ENCODE measurements at places on chromosomes 2 and 18.

DNA sequence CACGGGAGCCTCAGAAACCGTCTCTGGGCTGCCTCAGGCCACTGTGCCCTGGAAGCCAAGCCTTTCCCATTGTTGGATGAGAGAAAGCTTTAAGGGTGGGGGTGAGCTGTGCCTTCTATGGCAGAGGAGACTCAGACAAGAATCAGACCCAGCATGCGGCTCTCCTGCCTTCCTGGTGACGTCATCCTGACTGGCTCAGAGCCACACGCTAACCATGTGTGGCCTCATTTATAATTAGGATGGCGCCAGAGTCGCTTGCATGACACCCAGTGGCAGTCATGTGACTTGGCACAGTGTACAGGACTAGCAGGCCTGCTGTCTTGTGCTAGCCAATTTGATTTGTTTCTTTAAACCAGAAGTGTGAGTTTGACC lies 99.1 kb downstream of the SH3BP4 start:
- no peak for DNase-seq

DNA sequence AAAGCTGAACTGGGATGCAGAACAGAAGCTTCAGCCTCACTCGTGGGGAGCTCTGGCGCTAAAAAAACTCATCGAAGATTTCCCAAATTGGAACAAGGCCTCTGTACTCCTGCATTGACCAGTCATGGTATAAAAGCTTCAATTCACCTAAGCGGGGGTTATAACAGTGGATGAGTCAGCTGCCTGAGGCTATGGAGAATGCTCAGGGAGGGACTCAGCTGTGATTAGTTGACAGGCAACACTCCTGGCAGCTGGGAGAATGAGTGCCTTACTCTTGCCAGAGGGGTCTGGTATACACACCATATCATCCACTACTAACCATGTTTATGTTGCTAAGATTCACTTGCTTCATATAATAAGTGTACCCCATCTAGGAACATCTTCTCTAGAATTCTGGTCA lies 350.6 kb upstream of the VRK2 start:
- no peak for DNase-seq

DNA sequence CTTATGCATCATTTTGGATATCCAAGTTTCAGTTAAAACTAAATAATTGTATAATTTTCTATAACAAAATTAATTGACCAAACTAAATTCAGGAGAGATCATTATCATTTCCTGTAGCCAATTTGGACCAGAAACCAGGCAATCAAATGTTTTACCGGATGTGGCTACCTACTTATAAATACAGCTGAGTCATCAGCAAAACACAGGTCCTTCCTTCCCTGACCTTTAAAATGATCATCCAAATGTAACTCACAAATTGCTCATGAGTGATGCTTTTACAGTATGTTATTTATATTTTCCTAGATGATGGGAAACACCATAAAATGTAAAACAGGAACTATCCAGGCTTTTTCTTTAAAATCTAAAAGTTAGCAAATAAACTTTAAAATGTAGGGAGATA lies 133.7 kb downstream of the CBLN2 start:
- no peak for DNase-seq

DNA sequence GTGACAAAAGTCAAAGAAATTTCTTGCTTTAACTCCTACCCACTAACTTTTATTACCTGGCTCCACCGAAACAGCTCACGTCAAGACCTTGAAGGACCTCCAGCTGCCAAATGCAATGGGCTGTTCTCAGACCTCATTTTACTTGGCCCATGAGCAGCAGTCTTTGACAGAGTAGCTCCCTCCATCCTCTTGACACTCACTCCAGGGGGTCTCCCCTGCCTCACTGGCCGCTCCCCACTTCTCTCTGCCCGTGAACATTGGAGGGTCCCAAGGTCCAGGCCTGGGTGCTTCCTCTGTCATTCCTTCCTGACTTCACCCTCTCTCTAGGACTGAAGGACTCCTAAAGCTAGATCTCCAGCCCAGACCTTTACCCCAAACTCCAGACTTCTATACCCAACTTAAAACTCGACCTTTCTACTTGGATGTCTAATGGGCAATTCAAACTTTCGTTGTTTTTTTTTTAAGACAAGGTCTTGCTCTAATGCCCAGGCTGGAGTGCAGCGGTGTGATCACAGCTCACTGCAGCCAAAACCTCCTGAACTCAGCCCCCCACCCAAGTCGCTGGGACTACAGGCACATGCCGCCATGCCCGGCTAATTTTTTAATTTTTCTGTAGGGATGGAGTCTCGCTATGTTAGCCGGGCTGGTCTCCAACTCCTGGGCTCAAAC lies 92.9 kb upstream of the ST3GAL5 start:
- no peak for DNase-seq

GRCh38 chr2:164252568-164253287 lies 368.6 kb downstream of the GRB14 start:
- DNase-seq, result no peak

GRCh38 chr18:463827-464541 lies 36.5 kb downstream of the COLEC12 start:
- DNase-seq, result no peak

GRCh38 chr2:190216829-190217228 lies 102.8 kb downstream of the HIBCH start:
- no peak for DNase-seq

DNA sequence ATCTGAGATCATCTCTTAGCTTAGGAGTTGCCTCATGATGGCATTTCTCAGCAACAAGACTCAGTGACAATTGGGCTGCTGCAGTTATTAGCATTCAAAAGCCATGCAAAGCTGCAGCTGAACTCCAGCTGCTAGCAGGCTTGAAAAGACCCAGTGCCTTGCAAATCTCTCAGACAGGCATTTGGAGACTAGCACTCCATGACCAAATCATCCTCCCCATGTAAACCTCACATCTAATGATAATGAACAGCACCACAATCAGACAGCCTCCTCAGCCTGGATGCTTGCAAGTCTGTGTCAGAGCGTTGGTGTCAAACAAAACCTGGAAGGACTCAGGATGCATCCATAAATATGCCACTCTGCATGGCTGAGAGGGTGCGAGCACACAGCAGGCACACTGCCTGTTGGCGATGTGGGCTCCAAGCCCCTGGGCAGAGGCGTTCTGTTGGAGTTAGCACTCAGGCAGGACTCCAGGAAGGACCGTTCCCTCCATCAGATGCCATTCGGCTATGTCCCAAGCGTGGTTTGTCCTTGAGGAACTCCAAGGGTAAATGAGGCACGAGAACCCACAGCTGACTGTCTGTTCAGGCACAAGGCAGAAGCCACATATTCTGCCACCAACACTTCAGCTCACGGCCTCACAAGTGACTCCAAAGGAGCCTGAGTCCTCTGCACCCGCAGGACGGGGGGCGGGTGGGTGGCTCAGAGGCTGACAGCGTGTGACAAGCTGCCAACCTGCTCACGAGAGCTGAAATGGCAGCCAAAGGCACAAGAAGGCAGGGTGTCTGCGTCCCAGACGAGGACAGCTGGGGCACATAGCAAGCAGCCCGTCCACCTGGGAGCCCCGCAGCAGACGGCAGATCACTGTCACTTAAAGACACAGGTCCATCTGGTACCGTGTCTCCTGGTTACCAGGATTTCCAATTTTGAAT lies 183.8 kb downstream of the MYT1L start:
- no peak for DNase-seq

DNA sequence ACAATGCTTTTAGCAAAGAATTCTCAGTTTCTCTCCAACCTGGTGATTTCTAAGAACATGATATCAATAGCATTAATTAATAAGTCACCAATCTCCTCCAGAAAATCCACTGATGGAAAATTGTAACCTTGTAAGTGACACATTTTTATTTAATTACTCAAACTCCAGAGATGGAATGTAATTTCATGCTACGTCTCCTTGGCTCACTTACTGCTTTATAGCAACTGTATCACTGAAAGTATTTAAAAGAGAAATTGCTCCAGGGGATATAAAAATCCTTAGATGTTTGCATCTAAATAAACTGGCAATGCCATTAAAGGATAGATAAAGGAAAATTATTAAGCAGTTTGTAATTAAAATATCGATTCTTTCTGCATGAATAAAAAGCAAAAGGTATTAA lies 325.4 kb downstream of the TSN start:
- no peak for DNase-seq

- no peak for DNase-seq
Measured at GRCh38 chr2:218282173-218282991, 9.9 kb downstream of the TMBIM1 start.

- no peak for DNase-seq
Measured at GRCh38 chr18:49030138-49030537, 79.4 kb upstream of the SMAD7 start.

- DNase-seq, result no peak
Measured at GRCh38 chr2:113260991-113261390, 17.7 kb downstream of the PAX8 start.

GRCh38 chr2:45134726-45135125 lies 125.5 kb upstream of the SIX2 start:
- no peak for DNase-seq

- DNase-seq, result no peak
Measured at GRCh38 chr2:83744855-83745254, 714.2 kb downstream of the SUCLG1 start.

DNA sequence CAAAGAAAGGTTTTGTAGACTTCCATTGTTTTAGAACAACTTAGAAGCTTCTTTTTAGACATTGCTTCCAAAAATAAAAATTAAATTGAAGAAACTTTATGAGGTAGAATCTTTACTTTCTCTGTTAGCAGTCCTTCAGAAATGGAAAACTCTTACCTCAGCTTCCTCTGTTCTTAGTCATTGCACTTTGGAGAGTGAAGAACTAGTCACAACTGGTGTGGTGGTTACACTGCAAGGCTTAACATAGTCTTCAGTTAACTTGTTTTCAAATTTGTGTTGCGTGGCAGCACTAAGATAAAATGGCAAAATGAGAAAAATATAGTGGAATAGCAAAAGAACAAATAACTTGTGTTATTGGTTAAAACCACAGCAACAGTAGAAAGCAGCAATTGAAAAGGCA lies 332.6 kb downstream of the KIAA1328 start:
- DNase-seq, result no peak

DNA sequence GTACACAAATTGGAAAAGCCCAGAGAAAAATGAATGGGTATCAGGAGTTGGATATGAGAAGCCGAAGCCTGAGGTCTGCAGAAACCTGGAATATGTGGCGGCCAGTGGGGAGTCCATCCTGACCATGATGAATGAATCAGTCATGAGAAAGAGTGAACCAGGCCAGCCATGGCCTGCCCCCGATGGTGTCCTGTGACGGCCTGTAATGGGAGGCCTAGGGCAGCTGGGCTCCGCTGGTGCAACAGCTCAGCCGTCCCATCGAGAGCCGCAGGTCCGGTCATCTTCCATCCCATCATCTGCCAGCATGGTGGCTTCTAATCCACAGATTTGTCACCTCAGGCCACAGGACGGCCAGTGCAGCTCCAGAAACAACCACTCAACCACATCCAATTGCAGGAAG lies 116.4 kb downstream of the PDCL3 start:
- DNase-seq, result no peak

GRCh38 chr2:46999857-47000678 lies 84.5 kb upstream of the MCFD2 start:
- DNase-seq, result no peak

DNA sequence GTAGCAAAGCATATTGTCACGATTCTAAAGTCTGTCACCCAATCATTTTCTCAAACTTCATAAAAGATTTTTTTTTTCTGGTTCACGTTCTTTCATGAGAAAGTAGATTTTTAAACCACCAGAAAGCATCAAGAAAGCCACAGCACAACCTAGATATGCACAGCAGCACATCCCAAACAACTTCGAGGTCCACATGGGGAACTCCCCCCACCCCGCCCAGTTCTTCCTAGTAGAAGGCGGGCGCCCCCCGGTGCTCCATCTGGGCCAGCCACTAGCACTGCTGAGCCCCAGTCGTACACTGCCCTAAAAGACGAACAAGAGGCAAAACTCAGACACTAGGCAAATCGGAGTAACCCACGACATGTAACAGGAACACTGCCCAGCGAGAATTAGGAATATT lies 15.5 kb downstream of the HDLBP start:
- peak; percentile 42 for DNase-seq

GRCh38 chr2:16322308-16323125 lies 343.1 kb downstream of the CYRIA start:
- DNase-seq, result no peak

- peak; percentile 80 for DNase-seq
Measured at GRCh38 chr2:239264838-239265651, 135.8 kb downstream of the HDAC4 start.

DNA sequence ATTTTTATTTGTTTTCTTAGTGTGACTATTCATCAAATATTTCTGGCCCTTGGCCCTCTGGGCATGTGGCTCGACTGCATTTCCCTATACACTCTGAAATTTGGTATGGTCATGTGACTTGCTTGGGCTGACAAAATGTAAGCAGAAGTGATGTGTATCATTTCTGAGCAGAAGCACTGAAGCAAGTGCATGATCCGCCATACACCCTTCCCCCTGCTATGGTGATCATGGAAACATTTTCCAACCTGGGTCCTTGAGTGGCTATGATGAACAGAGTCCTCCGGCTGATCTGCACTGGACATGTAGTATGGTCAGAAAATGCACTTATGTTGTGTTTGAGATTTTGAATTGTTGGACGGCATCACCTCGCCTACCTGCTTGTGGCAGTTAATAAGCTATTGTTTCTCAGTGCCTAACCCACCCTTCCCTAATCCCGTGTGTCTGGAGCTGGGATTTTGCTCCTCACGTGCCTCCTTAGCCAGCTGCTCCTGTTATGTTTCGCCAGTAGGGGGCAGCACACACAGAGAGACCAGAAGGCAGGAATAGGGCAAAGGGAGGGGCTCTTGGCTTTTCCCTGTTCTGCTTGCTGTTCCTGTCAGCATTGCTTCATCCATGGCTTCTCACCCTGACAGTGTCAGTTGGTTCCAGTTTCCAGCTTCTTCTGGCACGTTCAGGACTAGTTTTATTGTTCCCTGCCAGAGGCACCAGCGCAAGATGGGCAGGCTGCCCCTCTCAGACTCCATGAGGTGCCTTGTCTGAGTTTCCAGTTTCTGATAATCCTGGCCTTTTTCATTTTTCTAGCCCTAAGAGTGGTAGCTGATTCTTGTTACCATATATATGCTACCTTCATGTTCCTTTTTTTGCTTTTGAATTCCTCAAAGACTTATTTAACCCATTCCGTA lies 207.4 kb downstream of the ARL6IP6 start:
- DNase-seq, result peak; percentile 66
